IPS DF 19.7 (cell line): ENCODE measurements at places on chromosomes 13 and 19.

DNA sequence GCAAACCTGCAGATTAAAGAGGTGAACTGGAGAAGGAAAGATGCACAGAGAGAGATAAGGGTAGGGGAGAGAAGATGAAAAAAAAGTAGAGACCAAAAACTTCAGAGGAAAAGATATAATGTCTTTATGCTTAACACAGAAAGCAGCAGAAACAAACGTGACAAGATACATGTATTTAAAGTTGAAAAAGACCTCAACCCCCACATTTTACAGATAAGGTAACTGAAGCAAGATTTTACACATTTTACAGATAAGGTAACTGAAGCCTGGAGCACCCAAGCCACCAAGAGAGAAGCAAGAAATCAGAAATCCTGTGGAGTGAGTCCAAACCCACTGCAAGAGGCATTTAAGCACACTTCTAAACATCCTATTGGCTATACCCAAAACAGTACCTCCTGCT lies 185.3 kb downstream of the TBC1D4 start:
- DNase-seq, result no peak

DNA sequence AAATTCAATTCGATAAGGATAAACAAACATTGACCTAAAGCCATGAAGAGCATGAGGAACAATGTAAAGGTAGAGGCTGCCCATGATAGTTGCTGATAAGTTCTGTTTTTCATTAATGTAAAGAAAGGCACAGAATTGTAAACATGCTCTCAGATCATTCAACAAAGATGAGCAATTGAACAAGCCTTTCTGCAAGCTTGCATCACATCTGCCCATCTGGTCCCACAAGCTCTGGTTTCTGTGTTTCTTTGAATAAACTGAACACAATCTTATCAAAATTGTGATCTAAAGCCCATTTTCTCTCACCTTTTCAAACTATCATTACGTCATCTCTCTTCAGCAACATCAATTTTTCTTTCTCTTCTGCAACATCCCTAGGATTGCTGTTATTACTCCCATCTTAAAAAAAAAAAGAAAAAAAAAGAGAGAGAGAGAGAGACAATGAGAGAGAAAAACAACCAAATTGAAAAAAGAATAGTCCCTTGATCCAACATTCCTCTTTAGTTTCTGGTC lies 487.2 kb upstream of the GPC6 start:
- no peak for DNase-seq

DNA sequence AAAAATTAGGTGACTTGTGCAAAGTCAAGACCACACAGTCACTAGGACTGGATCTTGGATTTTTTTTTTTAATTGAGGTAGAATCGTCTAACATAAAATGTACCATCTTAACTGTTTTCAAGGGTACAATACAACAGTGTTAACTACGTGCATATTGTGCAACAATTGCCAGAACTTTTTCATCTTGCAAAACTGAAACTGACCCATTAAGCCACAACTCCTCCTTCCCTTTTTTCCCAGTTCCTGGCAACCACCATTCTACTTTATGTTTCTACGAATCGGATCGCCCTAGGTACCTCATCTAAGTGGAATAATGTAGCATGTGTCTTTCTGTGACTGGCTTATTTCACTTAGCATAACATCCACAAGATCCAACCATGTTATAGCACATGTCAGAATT lies 37.5 kb upstream of the POMP start:
- DNase-seq, result no peak

DNA sequence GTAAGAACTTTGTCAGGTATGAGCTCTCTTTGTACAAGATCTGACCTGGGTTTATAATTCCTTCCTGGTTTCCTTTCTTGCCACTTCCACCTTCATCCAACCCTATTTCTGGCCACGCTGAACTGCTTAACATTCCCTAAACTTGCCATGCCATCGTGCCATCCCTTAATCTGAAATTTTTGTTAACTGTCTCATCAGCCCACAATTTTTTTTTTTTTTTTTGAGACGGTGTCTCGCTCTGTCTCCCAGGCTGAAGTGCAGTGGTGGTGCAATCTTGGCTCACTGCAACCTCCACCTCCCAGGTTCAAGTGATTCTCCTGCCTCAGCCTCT lies 144.6 kb downstream of the GGACT start:
- no peak for DNase-seq

DNA sequence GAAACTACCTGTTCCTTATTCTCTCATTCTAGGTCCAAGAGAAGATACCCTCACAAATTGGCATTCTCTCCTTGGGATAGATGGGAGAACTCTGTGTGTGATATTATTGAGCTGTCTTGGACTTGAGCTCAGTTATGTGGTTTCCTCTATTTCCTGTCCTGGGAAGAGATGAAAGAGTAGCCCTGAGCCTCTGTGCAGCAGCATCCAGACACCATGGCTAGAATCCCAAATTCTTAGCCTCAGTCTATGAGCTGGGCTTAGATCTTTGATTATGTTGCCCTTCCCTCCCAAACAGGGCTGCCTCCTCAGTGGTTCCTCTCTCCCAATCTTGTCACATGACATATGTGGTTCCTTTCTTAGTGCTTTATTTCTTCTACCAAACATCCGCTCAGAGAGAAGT lies 290.7 kb downstream of the SPRY2 start:
- DNase-seq, result no peak

DNA sequence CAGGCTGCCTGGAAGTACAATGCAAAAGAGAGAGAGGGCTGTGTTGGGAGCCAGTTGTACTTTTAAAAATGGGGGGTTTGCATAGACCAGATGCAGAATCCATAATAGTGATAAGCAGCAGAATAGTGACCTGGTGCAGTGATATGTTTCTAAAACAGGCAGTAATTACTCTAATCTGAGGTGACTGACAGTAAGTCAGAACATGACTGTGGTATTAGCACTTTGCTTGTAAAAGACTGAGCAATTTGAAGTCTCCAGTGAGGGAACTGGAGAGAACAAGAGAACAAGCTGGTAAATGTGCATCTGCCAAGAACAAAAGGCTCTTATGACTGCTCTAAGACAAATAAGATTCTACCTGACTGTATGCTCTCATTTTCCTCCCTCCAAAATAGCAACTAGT lies 383.4 kb downstream of the ITGBL1 start:
- no peak for DNase-seq

DNA sequence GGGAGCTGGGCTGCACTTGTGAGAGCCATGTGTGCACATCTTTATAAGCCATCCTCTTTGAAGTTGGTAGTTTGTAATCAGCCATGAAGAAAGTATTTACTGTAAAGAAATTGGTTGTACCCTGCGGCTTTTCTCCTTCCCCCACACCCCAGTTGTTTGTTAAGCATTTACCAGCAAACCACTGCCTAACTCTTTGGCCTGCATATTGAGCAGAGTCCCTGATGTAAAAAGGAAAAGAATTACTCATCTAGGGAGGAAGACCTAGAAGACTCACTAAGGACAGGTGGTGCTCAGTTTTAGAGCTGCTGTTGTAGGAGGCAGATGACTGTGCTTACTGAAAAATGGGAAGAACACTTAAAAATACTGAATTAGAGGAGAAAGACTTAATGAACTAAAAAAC lies 245.3 kb downstream of the PCCA start:
- no peak for DNase-seq

DNA sequence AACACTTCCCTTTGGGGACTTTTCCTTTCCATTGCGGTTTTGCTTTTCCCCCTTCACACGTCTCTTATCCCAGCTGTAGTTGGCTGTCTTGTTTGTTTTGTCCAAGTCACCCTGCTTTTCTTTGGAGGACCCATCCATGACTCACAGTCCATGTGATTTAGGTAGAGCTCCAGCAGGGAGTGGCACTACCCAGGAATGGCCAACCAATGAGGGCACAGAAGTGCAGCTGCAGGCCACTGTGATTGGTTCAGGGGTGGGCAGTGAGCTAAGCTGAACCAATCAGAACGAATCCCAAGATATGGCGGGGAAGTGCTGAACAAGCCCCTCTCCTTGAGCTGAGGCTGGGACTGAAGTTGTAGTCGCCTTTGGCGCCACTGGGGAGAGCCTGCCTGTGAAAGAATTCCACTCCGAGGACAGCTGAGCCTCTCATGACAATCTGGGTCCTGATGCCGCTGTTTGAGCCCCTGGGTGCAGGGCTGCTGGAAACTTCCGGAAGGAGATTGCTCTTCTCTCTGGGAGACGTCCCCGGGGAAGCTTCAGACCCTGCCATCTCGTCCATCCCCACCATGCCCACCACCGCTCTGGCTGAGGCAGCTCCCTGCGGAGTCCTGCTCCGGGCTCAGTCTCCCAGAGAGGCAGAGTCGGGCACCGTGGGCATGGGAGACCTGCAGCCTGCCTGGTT lies 62.9 kb upstream of the URI1 start:
- no peak for DNase-seq

GRCh38 chr13:82878536-82878935 lies 1003.7 kb downstream of the SLITRK1 start:
- DNase-seq, result no peak

GRCh38 chr19:14379294-14380065 lies 1.8 kb upstream of the ADGRE5 start:
- no peak for DNase-seq

GRCh38 chr13:49366841-49367240 lies 77.0 kb downstream of the CAB39L start:
- no peak for DNase-seq

DNA sequence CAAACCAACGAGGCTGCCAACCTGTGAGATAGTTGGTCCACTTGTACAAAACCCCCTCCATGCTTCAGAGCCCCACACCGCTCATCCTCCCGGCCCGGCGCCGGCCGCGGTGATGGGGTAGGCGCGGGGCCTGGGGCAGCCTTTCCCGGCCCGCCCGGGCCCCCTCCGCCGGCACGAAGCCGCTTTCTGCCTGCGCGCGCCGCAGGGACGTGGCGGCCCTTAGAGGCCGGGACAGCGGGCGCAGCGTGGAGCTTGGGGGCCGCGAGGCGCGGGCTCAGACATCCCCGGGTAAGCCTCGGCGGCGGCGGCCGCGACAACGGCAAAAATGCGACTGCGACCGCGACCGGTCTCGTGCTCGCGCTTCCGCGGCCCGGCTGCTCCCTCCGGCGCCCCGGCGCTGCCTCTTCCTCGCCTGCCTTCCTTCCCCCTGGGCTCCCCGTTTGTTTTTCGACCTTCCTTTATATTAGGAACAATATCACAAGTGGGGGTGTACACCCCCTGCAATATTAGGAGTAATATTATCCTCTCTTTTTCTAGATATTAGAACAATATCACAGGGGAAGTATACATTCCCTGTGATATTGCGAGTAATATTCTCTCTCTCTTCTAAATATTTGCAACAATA lies 53.9 kb upstream of the CEACAM21 start:
- no peak for DNase-seq

DNA sequence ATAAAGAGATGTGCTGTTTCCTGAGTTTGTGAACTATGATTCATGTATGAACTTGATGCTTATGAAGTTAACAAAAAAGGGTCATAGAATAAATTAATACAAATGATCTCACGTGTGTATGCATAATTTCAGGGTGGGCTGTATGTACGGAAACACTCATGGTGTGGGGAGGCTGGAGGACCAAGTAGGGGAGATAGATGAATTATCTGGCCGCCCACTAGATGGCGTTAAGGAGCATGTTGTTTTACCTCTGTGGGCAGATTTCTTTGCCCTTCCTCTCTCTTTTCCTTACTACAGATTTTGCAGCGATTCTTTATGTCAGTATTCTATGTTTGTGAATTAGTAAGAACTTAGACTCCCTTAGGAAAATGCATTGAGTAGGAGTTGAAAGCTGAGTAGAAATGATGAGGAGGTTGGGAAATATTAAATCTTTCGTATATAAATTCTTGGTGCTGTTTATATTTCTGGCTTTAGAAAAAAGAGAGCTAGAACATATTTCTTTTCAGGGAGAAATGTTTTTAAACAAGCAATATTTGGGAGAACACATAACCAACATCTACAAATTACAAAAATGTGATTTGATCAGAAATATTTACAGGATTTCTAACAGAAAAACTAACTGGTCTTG lies 47.4 kb upstream of the TMTC4 start:
- no peak for DNase-seq
